ENCODE measurements at places on chromosomes 2 and 18.

DNA sequence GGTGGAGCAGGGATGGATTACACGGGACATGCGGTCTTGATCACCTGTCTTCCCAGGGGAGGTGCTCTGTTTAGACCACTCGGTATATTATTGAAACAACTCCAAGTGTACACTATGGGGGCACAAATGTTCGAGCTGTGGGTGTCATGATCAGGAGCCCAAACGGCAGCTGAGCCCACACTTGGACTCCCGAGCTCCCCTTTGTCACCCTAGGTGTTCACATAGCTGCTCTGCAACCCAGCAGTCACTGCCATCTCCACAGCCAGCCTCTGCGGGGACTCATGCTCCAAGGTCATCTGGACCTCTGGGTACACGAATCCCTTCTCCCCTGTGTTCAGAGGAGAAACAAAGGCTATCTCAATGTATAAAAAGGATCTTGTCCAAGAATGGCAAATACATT, 46.0 kb downstream of the CAPN13 start:
- no peak for DNase-seq

DNA sequence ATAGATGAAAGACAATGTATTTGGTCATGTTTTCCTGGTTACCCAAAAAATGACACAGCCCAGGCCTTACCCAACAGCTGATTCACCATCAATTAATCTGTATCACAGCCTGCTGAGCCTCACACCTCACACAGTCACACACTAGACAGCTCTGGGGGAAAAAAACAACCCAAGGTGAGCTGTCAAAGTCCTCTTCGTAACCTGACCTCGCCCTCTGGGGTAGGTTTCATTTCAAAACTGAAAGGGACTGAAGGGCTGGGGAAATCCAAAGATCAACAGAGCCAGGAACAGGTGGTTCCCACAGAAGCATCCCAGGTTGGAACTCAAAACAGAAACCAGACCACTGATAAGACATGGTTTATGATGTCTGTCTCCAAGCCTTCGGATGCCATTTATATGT, 18.2 kb upstream of the PCBP1 start:
- DNase-seq: peak; percentile 75

DNA sequence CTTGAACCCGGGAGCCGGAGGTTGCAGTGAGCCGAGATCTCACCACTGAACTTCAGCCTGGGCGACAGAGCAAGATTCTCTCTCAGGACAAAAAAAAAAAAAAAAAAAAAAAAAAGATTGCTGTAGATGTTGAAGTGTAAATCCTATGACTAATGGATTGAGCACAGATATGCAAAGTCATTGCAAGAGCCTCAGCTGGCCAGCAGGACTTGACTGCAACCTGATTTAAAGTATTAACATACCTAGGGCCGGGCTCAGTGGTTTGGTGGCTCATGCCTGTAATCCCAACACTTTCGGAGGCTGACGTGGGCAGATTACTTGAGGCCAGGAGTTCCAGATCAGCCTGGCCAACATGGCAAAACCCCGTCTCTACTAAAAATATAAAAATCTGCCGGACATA, 103.4 kb upstream of the MSH2 start:
- no peak for DNase-seq

DNA sequence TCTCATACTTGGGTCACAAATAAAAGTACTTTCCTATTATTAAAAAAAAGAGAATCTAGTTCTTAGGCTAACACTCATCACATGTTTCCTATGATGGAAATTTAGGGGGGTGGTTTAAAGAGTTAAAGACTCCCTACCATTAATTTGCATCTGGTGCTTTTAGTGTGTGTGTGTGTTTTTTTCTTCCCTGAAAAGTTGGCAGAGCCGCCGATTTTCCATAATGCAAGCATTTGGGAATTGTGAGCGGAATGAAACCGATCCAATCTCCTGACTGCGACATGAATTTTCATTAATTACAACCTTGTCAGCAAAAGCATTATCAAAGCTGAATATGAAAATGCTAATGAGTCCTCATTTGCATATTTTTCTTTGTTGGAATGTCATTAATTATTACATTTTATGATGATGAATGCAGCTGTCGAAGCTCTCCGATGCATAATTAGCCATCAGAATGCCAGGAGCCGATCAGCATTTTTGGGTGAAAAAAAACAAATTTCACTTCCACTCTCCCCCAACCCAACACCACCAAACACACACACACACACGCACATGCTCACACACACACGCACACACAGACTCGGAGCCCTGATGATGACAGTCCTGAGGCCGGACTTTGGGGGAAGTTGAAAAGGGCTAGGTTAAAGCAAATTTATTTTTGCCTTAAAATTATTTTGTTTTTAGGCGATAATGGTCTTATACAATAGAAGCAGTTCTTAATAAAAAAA, 165.4 kb downstream of the TCF4 start:
- DNase-seq: no peak

DNA sequence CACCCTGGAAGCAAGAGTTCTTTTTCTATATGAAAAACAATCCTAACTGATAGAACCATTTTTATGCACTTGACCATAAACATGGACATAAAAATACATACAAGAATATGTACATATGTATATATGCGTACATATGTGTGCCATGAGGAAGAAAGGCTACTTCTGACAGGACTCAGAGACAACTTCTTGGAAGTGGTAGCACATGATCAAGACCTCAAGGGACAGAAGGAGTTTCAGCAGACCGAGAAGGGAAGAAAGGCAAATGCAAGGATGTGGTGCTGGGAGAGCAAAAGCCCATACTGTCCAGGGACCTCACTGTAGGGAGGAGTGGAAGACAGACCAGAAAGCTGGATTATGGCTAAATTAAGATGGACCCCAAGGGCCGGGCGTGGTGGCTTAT, 11.4 kb upstream of the NPAS2 start:
- DNase-seq: no peak

GRCh38 chr2:36487947-36488346, 110.0 kb downstream of the FEZ2 start:
- no peak for DNase-seq

DNA sequence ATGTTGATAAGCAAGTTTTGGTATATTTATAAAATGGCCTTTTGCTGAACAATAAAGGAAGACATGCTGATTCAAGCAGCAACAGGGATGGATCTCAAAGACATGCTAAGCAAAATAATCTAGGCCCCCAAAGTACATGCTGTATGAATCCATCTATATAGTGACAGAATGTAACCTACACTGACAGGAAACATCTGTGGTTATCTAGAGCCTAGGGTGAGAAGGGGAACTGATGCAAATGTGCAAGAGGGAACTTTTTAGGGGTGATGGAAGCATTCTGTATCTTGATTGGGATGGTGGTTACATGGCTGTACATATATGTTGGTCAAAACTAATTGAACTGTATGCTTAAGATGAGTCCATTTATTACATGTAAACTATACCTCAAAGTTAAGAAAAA, 24.2 kb downstream of the CNRIP1 start:
- no peak for DNase-seq

- no peak for DNase-seq
Observed at GRCh38 chr2:69011611-69012157, 1.3 kb upstream of the ANTXR1 start.

DNA sequence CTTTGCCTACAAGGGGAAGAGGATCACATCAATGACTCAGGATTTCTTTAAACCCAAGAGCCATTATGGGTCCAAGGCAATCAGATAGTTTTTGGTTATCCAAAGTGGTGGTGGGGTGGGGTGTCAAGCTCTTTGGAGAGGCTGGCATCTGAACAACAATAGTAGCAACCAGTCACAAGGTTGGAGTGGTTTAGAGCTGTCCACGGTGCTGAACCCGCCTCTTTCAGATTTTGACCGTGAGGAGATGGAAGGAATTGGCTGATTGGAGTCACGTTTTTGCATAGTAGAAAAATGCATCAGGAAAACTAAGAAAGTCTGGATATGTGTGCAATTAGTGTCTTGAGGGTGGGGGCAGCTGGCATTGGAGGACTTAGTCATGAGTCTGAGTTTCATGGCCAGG, 159.9 kb downstream of the LOXHD1 start:
- DNase-seq: peak; percentile 19

- DNase-seq: no peak
Observed at GRCh38 chr2:71696381-71696780, 243.0 kb downstream of the DYSF start.

DNA sequence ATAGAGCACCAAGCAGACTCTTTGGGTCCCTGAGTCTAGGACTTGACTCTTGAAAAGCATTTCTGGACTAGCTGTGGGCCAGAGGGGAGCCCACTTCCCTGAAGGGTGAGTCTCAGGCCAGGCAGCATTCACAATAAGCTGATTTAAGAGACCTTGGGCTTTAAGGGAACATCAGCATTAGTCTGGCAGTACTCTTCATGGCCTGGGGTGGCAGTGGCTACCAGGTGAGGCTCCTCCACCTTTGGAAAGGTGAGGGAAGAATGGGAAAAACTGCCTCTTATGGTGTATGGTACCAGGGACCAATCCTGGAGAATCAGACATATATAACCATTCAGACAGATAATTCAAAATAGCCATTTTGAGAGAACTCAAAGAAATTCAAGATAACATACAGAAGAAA, 599.9 kb upstream of the POU3F3 start:
- no peak for DNase-seq

DNA sequence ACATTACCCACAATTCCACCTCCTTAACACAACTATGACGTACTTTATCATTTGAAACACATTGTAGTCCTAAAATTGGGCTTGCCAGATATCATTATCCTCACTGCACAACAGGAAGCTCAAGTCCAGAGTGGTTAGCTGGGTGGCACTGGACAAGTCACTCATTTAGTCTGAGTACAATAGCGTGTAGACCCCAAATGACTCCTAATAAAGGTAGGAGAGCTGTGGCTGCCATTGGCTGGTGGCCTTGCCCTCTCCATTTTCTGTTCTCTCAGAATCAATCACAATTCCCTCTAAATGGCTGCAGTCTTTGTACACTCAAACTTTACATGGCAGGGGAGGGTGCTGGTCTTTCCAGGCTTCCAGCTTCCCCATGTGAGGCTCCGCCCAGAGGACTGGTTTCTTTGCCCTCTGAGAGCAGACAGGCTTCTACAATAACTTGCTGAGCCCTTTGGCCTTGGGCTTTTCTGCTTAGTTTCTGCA, 11.7 kb downstream of the PSTPIP2 start:
- DNase-seq: no peak

DNA sequence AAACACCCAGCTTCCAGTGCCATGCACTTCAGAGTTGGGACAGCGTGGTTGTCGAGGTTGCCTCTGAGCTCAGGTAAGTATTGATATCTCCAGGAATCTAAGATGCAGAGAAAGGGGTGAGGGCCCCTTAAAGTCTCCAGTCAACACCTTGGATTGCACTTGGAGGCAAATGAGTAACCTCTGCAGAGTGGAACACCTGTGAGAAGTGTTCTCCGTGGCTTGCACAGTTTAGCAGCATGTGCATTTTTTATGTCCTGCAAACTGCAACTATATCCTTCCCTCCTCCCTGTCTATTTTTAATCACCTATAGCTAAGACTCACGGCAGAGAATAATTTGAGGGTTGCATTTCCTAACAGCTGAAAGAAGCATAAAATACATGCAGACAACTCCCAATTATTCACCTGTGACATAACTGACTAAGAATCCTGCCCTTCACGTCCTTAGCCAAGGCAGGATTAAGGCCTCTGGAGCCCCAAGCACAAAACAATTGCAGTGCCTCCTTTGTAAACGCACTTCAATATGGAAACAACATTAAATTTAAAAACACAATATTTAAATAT, 1.6 kb upstream of the ZNF385B start:
- no peak for DNase-seq

GRCh38 chr2:120428748-120429147, 82.8 kb downstream of the INHBB start:
- no peak for DNase-seq

DNA sequence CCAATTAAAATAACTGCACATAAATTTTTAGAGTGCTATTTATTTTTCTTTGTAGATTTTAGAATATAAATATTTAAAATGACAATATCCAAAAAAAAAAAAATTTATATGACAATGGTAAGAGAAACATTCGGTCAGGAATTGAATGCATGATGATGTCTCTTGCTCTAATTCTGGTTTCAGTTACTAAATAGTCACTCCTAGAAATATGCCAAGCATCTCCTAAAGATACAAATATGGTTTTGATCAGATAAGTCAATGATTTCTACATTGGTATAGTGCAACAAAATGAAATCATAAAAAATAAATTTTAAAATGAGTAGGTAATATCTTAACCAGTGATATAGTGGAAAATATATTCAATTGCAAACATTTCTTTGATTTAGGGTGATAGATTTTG, 95.9 kb upstream of the ACKR3 start:
- DNase-seq: no peak
